ENCODE measurements at places on chromosomes 1 and 21.

DNA sequence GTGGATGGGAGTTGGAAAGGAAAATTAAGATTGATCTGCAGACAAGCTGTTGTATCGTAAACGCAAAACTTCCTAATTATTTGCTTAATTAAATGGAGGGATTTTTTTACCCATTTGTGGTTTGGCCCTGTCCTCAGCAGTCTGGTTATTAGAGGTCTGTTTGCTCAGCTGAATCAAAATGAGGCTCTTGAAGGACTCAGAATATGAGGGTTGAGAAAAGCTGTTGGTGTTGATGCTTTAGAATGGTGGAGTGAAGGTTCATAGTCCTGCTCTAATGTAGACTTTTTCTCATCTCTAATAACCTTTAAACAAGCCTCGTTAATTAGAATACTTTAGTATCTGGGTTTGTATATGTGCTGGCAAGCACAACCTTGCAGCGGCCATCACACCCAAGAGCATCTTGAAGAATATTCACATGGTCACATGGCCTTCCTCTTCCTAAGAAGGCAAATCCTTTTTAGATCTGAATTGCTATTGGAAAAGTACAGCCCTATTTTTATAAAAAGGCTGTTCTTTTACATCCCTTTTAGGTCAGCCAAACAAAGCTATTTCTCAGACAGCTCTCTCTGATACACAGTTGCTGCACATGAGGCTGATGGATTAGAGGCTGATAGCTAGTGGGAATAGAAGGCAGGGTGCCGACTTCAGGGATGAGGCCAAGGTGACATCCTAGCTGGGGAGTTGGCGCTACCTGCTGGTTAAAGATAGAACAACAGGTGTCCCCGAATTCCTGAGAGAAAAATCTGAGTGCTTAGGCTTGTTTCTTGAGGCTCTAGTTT, 53.8 kb downstream of the MACF1 start:
- DNase-seq, result no peak

- DNase-seq, result no peak
Observed at GRCh38 chr1:18326211-18326897, 154.4 kb upstream of the KLHDC7A start.

DNA sequence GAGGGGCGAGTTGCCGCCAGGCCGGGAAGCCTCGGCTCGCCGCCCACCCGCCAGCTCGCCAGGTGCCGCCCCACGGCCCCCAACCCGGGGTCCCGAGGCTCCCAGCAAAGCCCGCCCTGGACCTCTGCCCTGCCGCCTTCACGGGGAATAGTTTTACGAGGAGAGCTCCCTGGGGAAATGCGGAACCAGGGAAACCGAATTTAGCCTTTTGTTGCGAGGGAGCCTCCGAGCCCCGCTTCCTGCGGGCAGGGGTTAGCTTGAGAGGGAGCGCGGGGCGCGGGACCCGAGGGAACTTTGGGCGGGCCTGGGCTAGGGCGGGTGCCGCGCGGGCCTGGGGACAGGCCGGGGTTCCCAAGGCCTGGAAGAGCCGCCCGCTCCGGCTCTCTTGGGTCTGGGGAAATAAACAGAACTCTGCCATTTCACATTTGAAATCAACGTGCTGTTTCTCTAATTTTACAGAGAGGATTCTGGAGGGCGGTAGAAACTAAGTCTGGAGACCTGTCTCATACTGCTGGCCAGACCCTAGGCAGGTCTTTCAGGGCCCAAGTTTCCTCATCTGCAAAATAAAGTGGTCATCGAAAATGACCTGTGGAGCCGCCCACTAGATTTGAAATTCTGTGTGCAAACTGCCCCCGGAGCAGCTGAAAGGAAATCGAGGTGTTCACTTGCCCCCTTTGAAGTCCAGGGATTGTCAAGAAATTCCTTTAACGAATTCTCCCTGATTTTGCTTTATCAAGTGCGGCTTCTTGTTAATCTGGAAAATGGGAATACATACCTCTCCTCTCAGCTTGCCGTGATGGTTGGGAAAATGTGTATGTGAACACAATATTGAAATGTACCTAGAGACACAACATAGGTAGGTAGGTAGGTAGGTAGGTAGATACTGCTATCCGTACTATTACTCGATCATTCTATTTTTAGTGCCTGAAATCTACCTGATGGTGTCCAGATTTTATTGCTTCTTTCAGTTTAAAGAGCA, 749 bp upstream of the GLUL start:
- peak; percentile 28 for DNase-seq

- DNase-seq, result no peak
Observed at GRCh38 chr1:91450260-91450659, 45.6 kb upstream of the HFM1 start.

DNA sequence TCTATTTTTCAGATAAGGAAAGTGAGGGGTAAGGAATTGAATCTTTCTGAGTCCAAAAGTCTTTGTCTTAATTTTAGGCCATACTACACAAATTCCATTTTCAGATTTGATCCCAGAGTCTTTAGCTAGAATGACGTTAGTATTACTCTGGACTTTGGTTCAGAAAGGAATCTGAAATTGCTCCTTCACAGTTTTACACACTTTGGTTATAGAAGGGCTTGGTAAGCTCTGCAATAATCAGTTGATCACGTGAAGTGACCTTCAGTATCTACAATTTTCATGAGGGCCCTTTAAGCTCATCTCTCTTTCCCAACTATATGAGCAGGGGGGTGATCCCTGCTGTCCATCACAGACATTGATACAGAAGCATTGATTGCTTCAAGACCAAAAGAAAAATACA, 103.4 kb upstream of the ESRRG start:
- DNase-seq, result no peak

DNA sequence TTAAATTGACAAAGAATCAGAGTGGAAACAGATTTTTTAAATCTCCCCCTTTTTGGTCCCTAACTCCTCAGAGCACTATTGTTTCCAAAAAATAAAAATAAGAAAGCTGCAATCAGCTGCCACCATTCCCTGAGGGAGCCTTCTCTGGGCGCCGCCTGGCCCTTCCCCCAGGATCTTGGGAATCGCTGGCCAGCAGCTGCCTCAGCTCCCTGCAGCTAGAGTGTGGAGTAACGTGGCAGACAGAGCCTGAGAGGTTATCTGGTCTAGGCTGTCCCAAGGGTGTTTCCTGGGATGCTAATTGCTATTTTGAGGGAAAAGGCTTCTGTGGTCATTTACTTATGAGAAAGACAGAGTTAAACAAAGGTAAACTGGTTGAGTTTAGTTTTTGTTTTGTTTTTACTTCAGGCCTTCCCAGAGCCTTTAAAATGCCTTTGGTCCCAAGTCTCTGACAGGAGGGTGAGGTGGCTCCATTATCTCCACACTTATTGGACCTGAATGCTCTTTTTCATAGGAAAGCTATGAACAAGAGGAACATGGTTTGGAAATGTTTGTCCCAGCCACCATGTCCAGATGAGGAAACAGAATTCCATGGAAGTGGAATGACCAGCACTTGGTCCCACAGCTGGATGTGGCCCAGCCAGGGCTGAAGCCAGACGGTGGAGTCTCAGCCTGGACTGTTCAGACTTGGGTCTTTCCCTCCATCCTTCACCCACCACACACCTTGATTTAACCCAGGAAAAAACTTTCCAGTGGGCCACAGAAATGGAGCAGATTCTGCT, 14.1 kb upstream of the KIAA1614 start:
- DNase-seq, result no peak

GRCh38 chr1:95604771-95605170, 370.8 kb downstream of the RWDD3 start:
- no peak for DNase-seq

GRCh38 chr1:54698346-54698745, 17.3 kb upstream of the TTC4 start:
- DNase-seq, result no peak

DNA sequence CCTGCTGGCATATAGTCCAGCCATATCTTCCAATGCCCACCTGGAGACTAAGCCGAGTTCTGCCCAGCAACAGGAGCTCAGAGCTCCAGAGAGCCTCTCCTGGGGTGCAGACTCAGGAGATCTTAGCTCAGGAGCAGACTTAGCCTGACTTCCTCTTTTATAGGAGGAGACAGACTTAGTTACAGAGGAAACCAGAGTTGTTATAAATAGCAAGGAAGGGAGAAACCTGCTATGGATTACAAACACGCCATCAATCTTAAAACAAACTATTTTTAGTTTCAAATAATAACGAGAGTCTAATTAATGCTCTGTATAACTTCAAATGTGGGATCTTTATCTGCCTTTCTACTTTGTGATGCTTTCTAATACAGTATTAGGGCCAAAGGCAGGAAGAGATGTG, 3.3 kb upstream of the KIF21B start:
- DNase-seq, result no peak

DNA sequence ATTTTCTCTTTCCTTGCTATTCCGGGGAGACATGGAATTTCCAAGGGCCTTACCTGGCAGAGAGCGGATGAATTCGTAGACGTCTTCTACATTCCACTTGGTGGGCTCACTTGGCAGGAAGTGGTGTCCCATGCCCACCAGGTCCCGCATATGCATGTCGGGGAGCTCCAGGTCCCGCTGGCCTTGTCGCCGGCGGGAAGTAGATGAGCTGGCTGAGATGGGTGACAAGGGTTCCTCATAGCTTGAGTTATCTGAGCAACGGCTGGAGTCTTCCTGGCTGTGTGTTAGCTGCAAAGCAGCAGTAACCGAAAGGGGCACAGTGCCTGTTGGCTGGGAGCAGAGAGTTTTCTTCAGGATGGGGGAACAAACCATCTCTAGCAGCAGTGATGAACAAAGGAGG, 7.9 kb upstream of the A3GALT2 start:
- no peak for DNase-seq

GRCh38 chr1:219446288-219446687, 166.6 kb downstream of the ZC3H11B start:
- DNase-seq, result no peak

- DNase-seq, result no peak
Observed at GRCh38 chr1:10620776-10621175, 146.0 kb downstream of the PEX14 start.

DNA sequence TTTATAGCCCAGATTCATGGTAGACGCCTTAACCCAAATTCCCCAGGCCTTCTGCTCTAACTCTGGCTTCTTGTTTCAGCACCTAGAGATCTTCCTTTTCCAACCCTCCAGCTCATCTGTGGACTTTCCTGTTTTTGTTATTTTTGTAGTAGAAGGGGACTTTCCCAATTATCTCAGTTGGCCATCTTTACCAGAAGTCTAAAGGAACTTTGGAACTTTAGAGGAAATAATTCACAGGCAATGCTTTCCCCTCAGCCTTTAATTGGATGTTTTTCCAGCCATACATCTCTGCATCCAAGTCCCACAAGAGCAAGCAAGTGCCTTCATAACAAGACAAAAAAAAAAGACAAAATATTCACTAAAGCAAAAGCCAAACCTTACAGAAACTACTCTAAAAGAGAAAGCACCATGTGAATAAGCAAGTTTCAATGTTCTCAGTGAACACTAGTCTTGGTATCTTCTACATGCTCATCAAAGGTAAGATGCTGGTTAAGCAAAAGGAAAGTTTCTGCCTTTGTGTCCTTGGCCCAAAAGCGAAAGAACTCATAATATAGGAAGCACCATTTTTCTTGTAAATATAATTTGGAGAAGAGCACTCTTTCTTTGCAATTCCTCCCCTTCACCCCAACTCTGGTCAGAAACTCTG, 377.3 kb downstream of the SETD4 start:
- DNase-seq, result no peak

DNA sequence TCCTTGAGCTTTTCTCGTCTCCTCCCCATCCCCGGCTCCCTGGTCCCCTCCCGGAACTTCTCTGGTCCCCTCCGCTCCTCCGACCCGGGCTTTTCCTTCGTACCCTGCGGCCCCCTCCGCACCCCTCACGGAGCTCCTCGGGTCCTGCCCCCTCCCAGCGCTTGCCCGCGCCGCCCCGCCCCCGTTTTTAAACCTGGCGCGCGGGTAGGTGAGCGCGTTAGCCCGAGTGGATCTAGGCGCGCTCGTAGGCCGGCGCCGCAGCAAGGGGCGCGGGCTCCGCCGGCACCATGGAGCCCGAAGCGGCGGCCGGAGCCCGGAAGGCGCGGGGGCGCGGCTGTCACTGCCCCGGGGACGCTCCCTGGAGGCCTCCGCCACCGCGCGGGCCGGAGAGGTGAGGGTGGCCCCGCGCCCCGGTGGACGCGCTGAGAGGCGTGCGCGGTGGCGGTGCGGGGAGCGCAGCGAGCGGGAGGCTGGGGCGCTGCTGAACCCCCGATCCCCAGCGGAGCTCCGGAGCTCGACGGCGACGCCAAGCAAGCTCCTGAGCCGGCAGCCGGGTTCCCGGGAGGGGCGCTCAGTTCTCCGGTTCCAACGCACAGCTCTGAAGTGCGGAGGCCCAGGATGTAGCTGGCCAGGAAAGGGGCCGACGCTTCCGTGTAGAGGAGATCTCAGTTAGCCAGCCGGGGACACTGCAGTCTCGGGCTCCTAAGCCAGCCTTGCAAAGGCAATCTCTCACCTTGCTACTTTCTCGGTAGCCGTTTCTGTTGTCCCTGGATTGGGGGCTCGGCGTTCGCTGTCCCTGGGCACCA, at the start of gene RIPPLY3:
RIPPLY3 (plus strand) TSS at position 217 of the 806 bp plus-strand sequence; CDS start at position 288, 71 bp downstream.
- no peak for DNase-seq

GRCh38 chr1:221720545-221720944, 21.3 kb downstream of the DUSP10 start:
- no peak for DNase-seq

GRCh38 chr1:231159963-231160761, 1.7 kb upstream of the TRIM67 start:
- DNase-seq, result no peak

DNA sequence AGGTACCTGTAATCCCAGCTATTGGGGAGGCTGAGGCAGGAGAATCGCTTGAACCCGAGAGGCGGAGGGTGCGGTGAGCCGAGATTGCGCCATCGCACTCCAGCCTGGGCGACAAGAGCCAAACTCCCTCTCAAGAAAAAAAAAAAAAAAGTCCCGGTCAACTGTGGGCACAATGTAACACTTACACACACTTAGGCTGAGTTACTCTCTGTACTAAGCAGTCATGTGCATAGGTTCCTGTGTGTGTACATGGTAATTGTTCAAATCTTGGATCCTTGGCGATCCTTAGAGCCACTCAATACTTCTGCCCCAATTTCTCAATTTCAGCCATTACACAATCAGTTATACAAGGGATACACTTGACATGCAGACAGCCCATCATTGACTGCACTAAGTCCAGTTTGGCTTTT, 11.6 kb downstream of the SDCCAG8 start:
- no peak for DNase-seq

DNA sequence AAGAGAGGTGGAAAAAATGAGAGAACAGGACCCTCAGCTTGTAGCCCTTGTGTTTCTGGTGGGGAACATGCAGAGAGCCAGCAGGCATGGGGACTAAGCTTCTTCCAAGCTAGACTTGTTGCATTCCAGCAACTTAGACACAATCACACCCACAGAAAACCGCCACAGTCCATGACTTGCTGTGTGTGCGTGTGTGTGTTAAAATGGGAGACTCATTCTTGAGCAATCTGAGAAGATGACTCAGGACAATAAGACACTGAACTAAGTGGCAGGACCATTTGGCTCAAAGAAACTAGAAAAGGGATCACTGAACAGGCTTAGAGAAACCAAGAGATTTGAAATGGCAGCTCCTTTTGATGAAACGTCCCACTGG, 78.0 kb downstream of the HLX start:
- no peak for DNase-seq

- no peak for DNase-seq
Observed at GRCh38 chr1:63701187-63701586, 72.6 kb upstream of the ROR1 start.

- DNase-seq, result no peak
Observed at GRCh38 chr21:33256019-33256418, 10.1 kb upstream of the IL10RB start.

Data from activated gamma-delta T cell (primary cell).